ENCODE measurements at places on chromosomes 5 and 9.

DNA sequence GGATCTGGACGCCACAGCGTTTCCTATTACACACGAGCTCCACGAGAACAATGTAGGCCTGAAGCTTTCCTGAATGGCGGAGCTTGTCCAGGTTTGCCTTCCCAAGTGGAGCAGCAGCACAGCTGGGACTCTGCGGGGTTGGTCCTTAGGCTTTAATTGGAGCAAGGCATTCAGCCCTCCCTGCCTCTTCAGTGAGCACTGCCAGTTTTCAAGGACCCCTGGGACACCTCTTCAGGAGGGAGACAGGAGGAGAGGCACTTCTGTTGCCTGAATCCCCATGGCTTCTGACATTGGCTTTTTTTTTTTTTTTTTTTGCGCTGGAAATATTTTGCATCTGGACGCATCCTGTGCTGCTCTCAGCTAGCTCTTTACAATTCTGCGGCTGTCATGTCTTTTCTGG is 179.4 kb downstream of the SEMA6A start:
- DNase-seq: no peak

DNA sequence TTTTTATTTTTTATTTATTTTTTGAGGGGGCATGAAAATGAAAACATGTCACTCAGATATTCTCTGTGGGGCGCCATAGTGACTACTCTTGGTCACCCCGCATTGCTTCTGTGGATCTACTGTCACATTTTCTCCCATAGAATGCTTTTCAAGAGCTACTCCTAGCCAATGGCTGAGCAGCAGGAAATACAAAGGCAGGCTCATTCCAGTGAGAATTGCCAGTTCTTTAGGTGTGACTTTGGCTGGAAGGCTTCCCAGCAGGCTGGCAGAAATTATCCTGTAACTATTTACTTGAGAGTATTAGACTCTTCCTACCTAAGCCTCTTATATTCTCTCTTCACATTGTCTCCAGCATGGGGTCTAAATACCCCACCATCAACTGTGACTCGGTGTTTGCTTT is 21.0 kb upstream of the PTPRD start:
- no peak for DNase-seq

GRCh38 chr9:119974026-119974425 is 604.8 kb upstream of the BRINP1 start:
- DNase-seq: peak; percentile 53

GRCh38 chr9:78325846-78326360 is 29.0 kb downstream of the PSAT1 start:
- no peak for DNase-seq

DNA sequence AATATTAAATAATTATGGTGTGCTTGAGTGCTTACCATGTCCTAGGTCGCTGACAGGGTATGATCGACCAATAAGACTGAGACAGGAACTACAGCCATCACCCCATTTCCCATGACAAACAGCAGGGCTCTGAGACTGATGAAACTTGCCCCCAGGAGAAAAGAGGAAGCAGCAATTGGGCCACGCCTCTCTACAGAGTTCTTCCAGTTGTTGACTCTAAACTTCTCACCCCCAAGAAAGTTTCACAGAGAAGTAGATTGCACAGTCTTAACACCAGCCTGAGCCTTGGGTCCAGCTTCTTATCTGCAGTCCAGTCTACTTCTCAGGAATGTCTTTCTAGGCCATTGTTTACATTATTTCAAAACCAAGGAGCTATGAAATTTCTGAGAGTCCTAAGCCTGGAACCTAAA is 182.2 kb upstream of the ANKRD55 start:
- DNase-seq: no peak

DNA sequence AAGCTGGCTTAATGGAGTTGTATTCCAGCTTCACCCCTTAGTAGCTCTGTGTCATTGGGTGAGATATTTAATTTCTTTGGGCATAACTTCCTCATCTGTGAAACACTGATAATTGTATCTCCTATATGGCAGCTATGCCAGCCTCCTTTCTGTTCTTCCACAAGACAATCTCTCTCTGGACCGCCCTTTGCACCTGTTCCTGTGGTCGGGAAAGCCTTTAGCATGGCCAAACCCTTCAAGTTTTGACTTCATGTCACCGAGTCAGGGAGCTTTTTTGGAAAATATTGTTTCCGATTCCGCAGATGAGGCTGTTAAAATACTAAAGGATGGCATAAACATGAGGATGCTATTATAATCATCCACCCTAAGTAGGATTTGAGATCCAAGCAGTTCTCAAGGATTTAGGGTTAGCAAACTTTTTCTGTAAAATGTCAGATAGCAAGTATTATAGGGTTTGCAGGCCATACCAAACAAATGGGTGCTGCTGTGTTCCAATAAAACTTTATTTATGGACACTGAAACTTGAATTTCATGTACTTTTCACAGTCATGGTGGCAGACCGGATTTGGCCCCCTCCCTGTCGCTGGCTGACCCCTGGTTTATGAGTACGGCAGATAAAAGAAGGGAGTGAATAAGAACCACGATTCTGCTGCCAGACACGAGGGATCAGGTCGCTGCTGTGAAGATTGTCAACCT is 695 bp upstream of the NDFIP1 start:
- no peak for DNase-seq

DNA sequence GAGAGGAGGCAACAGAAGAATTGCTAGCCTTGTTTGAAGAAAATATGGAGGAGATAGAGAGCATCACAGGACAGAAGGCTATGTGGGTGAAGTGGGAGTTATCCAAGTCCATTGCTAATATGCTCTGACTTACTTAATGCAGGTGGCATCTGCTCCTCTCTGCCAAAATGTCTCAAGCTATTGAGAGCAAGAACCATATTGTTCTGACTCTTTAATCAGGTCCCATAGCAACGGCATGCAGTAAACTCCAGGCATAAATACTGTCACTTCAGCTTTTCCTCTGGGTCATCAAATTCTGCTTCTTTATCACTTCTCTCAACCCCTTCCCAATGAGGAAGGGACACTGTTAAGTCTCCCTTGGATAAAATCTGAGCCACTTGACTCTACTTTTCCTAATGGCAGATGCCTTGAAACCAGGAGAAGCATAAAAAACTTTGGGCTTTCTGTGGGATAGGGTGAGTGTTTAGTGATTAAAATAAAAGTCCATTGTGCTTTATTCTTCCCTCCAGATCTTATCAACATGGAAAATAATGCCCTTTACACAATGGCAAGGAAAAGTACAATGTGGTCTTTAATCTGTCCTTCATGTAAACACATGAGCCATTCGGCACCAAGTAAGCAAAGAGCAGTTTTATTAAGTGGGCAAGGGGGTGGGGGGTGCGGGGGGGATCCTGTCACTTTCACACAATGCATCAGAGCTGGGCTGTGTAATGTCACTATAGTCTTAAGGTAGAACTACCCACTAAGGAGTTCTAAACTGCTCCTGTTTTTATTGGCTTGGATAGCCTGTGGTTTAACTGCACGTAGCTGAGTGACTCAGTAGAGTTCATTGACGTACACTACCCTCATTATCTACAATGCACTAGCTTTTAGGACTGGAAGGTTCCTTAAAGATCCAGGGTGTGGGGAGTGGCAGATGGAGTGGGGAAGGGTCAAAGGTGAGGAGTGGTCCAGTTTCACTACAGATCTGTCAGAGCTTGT is 71.0 kb upstream of the TARS1 start:
- DNase-seq: peak; percentile 89

GRCh38 chr9:130366888-130367550 is 77.7 kb upstream of the ASS1 start:
- DNase-seq: no peak

- no peak for DNase-seq
Observed at GRCh38 chr5:1441166-1441865, 3.9 kb downstream of the SLC6A3 start.

DNA sequence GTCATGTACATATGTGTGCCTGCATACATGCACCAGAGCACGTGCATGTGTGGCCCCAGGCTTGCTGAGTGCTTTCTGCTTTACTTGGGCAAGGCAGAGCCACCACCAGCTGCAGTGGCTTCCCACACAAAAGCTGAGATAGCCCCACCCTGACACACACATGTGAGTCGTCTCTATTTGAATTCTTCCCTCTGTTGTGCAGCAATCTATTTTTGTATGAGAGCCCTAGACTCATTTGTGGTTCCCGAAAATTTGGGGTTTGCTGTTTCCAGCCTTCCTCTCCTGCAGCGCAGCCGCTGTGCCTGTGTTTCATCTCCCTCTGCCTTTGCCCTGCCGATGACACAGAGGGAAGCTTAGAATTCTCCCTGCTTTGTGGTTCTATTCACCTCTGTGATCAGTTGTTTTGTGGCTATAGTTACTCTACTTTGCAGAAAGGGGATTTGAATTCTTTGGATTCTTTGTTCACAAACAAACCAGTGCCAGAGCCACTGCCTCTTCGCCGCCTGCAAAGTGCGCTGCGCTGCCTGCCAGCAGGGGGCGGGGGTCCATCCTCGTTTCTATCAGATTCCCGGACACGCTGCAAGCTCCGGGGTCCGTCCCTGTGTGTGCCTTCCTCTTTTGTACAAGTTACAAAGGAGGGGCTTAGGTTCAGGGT is 95.8 kb upstream of the DAP start:
- peak; percentile 85 for DNase-seq

GRCh38 chr5:171975262-171975876 is 31.1 kb downstream of the FBXW11 start:
- DNase-seq: peak; percentile 73

GRCh38 chr9:97853056-97853843 is at the start of gene FOXE1:
Gene FOXE1, plus strand, starts transcription at chr9:97853226. Its CDS starts 689 bp downstream, at chr9:97853915.
- DNase-seq: no peak

DNA sequence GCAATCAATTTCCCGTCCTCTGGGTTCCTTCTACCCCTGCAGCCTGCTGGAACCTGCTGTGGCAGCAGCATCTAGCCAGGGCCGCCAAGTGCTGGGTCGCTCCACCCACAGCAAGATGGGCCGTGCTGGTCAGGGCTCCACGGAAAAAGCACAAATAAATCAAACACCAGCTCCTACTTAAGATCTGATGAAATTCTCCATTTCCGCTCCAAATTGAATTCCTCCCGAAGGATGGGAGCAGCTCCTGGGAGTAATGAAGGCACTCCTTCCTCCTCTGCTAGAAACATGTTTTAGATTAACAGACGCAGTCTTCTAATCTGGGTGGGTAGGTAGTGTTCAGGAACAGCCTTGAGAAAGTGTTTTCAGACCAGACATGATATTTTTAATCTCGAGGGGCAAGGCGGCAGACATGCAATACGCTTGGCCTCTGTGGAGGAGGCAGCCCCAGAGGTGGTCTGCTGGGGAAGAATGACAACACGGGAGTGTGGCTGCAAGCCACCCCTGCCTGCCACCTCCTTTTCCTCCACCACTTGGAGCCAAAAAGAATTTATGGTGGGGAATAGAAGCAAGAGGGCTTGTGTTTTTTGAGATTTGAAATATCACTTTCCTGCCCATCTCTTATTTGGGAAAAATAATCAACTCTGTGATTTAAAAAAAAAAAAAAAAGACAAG is 194.1 kb downstream of the AOPEP start:
- DNase-seq: no peak

DNA sequence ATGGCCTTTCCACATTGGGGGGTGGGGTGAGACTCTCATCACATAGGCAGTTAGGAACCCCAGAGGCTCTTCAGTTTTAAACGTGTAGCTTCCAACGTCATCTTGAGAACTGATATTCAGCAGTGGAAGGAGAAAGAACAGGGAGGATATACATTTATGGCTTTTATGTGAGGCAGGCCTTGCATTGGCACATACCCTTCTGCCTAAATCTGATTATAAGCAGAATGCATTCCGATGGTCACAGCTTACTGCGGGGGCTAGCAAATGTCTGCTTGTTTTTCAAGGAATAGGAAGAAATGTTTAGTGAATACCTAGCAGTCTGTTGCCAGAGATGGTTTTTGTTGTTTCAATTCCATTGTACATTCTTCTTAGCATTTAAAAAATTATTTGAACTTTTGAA is 98.9 kb upstream of the DHFR start:
- no peak for DNase-seq

GRCh38 chr5:98986587-98986986 is 57.8 kb upstream of the CHD1 start:
- DNase-seq: no peak

GRCh38 chr5:170289764-170290163 is 7.8 kb downstream of the LCP2 start:
- no peak for DNase-seq

DNA sequence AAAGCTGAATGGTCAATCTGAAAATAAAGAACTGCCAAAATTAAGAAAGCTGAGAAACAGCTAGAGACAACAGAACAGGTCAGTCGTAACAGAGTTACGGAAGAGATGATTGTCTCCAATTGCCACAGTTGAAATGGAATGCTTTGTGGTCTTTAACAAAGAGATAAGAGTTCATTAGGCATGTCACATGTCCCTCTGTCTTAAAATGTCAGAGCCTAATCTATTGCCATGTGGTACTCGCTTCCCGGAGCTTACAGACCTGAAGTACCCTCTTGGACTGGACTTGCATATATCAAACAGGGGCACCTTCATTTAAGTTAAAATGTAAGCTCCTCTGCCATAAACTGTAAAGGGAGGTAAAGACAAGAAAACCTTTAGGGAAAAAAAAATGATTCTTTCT is 19.7 kb downstream of the TTC39B start:
- DNase-seq: no peak

DNA sequence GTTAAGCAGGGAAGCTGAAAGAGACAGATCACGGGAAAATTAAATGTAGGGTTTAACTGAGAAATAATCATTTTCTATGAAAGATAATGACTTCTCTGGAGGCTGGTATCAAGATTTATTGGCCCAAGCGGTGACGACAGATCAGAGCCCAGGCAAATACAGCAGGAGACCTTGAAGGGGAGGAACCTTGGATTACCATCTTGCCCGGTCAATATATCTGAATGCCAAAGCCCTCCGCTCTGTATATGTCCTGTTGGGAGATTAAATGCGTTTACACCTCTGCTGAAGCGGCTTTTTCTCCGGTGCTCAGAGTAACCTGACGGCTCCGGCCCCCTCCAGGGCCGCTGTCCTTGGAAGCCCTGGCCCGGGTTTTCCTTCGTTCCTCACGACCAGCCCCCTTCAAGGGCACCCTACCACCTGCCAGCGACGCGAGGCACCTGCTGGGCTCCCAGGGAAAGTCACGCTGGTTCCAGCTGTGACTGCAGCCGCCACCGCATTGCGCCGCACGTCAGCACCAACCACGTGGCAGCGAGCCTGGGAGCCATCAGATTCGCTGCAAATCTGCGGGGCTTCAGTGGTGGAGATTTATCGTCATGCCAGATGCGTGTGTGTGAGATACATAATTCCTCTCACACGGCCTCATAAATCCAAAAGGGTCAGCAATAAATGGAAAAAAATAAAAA is 4.4 kb upstream of the QSOX2 start:
- no peak for DNase-seq

DNA sequence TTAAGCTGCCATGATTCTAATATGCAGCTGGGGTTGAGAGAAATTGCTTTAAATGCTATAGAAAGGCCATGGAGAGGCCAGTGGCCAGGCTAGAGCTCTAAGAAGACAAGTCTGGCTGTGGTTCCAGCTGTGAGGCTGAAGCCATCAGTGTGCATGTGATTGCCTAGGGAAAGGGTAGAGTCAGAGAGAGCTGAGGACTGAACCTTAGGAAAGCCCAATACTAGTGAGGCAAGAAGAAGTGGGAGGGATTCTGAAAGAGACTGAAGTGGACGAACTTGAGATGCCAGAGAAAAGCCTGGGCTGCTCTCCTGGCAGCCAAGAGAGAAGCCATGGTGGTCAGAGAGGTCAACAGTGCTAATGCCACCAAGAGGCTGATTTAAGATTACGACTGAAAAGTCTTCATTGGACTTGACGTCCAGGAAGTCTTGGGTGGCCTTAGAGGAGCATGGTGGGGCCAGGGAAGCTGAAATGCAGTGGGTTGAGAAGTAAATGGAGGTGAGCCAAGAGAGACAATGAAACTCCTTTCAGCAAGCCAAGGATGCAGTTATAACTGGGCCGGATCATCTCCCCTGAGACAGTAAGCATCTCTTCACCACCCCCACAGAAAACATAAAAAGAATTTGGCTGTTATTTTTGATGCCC is 133.2 kb downstream of the TMEM174 start:
- no peak for DNase-seq
